ENCODE measurements at places on chromosomes 7 and 10.

- DNase-seq: no peak
Observed at GRCh38 chr10:3096149-3096548, 28.8 kb downstream of the PFKP start.

- no peak for DNase-seq
Observed at GRCh38 chr7:45721686-45722598, 147.8 kb downstream of the ADCY1 start.

DNA sequence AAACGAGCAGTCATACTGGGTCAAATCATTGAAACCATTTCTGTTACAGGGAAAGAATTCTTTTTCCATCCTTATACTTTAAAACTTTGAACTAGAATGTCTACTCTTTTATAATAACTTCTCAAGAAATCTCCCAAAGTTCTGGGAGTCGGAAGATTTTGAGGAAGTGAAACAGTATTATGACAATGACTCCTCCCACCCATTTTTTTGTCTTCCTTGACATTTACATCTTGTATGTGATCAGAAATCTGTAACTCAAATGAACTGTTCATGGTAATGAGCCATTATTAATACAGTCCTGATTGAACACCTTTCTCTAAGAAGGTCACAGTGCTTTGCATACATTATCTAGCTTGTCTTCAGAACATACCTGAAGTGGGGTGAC, 227.4 kb downstream of the CELF2 start:
- DNase-seq: no peak

GRCh38 chr7:90972906-90973550, 291.2 kb upstream of the FZD1 start:
- no peak for DNase-seq

- DNase-seq: no peak
Observed at GRCh38 chr7:27184337-27185012, 557 bp downstream of the HOXA11 start.

- no peak for DNase-seq
Observed at GRCh38 chr10:117134056-117134305, 4.1 kb downstream of the VAX1 start.

GRCh38 chr10:11189582-11190376, 172.1 kb downstream of the CELF2 start:
- no peak for DNase-seq

GRCh38 chr10:118151461-118151860, 104.7 kb upstream of the RAB11FIP2 start:
- DNase-seq: no peak

DNA sequence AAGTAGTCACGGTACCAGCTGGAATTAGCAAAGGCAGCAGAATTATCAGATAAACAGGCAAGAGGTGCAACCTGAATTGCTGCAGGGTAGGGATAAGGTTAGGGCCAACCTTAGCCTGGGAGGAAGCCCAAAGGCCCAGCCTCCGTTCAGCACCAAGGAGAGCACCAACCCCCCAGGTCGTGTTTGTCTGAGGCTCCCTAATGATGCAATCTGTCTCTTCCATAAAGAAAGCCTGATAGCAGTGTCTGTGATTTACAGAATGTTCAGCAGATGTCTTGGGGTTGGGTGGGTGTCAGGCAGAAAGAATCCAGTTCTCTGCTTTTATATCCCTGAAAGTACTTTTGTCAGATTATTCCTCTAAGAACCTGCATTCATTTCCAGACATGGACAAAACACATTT, 328.4 kb upstream of the AOAH start:
- DNase-seq: no peak

DNA sequence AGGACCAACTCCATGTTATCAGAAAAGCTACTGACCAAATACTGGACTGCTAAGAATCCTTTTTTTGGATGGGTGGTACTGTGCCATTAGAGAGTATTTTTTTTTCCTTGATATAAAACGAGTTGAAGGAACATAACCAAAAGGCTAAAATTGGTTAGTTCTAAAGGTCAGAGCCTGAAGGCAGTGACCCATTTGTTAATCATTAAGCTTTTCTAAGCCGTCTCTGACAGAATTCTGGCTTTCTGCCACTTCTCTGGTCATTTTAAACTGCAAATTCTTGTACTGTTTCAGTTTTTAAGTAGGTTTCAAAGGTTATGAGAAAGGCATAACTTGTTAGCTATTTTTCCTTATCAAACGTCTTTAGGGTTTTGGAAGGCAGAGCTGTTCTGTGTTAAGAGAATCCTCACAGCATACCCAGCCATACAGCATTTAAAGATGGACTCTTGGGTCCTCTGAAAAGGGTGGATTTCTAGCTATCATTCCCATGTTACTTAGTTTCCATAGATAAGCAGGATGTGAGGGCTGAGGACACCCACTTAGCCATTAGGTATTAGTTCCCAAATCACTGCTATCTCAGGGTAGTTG, 196.8 kb downstream of the RNLS start:
- no peak for DNase-seq

DNA sequence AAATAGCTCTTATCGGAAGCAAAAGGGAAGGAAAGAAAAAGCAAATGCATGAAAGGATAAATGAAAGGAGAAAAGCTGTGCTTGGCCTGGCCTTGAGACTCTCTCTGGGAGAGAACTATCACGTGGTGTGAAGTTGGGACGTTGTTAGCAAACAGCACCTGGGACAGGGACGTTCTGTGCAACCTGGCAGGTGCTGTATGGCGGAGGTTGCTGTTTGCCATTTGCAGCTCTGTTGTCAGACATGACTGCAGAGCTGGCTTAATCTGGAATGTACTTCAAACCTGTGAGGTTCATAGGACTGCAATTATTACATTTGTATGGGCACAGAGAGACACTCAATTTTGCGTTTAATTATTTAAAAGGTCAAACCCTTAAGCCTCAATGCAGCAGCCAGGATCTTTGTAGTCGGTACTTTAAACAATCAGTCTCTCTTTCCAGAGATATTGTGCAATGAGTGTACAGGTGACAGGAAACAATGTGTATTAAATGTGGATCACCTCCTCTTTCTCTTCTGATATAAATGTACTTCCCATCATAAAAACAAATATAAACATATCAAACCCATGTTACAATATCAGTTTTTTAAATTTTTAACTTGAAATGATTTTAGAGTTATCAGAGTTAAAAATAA, 800.5 kb upstream of the KCND2 start:
- no peak for DNase-seq

DNA sequence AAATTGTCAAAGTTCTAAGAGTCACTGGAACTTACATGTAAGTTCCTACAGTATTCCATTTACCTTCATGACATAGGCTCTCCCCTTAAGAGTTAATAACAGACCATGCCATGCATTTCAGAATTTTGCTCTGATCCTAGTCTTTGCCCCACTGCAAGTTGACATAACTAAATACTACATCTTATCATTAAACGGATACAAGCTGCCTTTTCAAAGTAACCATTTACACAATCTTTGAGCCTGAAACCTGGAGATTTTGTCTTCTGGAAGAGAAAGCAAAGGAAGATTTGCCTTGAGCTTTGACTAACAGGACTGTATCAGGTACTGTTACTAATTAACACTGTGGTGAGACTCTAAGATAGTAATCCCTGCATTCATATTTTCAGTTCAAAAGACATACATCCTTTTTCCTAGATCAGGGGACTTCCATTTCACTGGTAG, 9.3 kb upstream of the AKR1D1 start:
- no peak for DNase-seq

DNA sequence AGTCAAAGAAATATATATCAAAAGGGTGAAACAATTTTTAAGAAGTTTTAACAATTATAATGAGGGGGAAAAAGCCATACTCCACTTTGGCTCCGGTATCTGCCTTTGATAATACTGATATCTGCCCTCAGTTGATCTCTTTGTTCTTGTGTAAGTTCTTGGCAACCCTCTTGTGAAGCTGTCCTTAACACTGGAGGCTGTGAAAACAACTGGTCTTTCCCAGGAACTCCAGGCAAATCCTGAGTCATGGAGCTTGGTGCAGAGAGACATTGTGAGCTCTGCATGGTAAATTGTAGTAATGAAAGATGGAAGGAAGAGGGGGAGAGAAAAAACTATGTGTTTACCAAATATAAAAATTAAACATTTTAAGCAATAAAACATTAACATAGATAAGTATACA, 11.9 kb upstream of the ERVW-1 start:
- no peak for DNase-seq

GRCh38 chr10:11863353-11864109, 40.4 kb downstream of the PROSER2 start:
- DNase-seq: no peak

DNA sequence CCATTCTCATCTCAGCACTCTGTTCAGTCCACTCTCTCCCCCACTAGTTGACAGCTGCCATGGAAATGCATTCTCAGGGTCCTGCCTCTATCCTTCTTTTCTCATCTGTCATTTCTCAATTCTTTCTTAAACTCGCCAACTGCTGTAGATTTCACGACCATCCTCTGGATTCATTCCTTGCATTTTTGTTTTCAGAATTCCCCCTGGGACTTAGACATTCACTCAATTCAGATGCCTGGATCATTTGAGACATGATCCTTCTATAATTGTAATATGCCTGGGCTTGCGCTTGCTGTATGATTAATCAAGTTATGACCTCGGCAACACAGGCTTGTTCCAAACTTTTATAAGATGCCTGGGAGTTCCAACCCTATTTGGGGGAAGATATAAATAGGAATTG, 104.5 kb downstream of the RAB11FIP2 start:
- no peak for DNase-seq

- no peak for DNase-seq
Observed at GRCh38 chr10:99548041-99548530, 15.3 kb downstream of the NKX2-3 start.

DNA sequence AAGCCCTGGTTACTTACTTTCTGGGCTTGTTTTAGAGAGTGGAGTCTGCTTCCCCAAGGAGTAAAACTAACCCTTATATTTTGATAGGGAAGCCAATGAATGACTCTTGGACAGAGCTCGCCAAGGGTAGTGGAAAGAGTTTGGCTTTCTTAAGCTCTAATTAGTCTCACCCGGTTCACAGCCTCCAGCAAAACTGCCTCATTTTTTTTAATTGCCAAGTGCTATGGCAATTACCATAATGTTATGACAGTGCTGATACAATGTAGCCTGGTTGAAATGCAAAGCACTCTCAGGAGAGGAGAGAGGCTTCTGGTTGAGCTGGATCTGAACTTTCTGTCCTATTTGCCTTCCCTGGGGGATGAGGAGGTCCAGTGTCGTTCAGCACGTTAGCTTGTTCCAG, 376.1 kb upstream of the CHRM2 start:
- no peak for DNase-seq

GRCh38 chr7:116167177-116167576, 43.2 kb upstream of the TES start:
- no peak for DNase-seq

GRCh38 chr7:11373546-11374142, 400.0 kb downstream of the PHF14 start:
- peak; percentile 7 for DNase-seq

DNA sequence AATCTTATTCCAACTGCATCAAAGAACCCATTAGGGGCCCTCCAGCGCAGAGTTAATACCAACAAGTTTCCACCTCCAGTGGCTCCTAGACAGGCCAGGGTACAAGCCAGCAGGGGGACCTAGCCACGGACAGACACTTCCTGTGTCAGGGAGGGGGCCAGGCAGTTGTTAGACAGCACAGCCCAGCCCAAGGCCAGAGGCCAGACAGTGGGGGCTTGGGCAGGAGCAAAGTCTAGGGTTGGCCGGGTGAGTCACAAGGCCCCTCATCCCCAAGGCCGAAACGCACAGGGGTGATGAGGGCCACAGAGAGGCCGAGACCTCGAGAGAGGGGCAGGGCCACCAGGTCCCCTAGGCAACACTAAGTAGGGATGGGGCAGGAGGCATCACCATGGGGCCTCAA, 19.3 kb upstream of the OPTN start:
- DNase-seq: no peak

DNA sequence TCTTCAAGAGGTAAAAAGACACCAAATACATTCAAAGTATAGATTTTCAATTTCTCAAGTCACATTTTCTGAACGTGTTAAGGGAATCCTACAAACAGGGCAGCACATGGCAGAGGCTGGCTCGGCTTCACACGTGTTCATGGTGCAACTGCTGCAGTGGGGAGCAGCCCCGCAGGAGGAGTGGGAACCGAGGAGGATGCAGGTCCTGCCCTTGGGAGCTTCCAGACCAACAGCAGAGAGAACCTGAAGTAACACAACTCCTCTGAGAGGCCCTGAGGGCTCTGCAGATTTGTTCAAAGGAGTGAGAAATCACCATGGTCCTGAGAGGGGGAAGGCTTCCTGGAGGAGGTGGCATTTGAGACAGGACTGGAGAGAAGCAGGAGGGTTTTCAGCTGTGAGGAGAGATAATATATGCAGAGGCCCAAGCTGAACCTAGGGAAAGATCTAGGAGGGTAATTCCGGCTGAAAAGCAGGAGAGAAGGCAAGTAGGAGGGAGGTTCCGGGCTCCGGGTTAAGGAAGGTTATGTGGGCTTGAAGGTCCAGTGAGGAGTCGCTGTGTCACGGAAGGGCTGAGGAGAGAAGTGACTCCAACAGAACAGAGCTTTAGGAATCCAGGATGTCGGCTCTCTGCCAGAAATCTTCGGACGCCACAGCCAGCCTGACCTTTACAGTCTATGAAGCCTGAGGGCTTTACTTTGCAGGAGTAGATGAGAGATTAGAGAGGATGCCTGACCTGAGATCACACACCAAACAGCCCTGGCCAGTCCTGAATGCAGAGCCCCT, 77.5 kb downstream of the GPR26 start:
- DNase-seq: no peak

DNA sequence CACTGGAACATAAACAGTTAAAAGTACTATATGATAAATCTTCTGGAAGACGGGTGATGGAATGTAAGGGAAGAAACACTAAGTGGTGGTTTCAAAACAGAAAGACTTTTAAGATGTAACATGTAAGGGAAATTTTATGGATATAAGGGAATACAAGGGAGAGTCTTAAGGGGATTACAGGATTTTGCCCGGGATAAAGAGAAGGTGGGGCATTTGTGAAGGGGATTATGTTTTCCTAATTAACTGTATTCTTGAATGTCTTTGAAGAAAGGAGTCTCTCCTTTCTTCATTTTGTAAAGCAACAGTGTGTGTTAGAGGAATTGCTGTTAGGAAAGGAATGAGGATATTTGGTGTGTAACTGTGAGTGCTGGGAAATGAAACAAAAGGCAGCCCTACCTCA, 745.2 kb downstream of the AUTS2 start:
- no peak for DNase-seq

DNA sequence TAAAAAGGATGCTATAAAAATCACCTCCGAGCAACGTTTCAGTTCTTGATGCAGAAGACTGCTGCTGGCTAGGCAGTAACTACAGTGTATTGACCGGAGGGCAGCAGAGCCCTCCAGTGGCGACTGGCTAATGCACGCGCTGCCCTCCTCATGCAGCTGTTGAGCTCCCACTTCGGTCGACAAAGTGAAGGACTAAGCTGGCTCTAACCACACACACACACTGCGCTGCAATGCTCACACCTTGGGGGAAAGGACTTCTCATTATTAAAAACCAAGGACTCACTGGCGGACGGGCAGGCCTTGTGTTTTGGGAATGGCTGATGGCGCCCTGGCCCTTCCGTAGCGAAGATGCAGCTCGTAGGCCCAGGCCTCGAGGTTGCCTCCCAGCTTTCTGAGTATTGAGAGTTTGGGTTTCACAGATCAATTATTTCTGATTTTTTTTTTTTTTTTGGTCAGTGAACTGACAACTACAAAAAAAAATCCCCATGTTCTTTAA, 120.9 kb upstream of the DIP2C start:
- no peak for DNase-seq

GRCh38 chr7:158772916-158773315, 56.4 kb downstream of the ESYT2 start:
- no peak for DNase-seq
